Sigmoid colon (tissue), 7 donors: ENCODE measurements at places on chromosomes 2 and 18. TPM values are rescaled to one million over a fixed set of nuclear protein-coding genes. Genes with fewer than 3 reads are reported as not detected.

GRCh38 chr2:155583674-155584195, 748.8 kb downstream of the NR4A2 start:
- DNase-seq: no peak

DNA sequence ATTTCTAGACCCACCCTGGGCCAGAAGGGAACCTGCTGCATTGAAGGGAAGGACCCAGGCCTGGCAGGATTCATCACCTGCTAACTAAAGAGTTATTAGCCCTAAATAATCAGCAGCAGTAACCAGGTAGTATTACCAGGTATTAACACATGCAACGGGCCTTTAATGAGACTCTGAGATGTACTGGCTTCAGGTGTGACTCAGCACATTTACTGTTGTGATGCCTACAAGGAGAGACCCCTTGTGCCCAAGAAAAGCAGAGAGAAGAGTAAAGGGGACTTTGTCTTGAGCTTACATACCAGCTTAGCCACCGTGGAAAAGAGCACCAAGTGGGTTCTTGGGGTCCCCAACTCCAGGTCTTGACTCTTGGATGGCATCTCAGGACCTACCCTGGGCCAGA, 243.1 kb upstream of the SLC39A10 start:
- DNase-seq: no peak

DNA sequence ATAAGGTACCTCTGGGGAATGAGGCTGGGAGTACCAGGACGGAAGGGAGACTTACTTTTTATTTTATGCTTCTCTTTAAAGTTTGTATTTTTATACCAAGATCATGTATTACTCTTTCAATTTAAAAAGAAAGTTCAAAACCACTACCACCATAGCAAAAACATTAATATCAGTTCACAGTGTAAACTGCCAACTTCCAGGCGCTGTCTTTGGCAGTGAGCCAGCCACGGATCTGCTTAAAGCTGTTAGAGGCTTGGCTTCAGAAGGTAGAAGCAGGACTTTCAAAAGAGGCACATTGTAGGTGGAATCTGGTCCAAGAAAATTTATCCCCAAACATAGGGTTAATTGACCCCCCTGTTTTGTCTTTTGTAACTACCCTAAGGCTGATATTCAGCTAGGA, 74.8 kb downstream of the B3GNT2 start:
- DNase-seq: peak; percentile 81

DNA sequence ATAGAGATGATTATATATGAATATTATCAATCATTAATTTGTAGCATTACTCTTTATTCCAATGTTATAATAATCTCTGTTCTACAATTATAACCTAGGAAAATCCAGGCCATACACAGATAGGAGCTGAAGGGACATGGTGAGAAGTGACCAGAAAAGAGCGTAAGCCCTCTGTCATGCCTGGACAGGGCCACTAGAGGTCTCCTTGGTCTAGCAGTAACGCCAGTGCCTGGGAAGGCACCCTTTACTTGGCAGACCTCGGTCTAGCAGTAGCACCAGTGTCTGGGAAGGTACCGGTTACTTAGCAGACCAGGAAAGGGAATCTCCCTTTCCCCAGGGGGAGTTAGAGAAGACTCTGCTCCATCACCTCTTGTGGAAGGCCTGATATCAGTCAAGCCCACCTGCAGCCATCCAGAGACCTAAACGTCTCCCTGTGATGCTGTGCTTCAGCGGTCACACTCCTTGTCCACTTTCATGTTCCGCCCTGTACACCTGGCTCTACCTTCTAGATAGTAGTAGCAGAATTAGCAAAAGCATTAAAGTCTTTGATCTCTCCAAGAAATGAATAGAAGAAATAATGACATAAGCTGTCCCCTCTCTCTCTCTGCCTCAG, 447.5 kb upstream of the FSIP2 start:
- peak; percentile 62 for DNase-seq

DNA sequence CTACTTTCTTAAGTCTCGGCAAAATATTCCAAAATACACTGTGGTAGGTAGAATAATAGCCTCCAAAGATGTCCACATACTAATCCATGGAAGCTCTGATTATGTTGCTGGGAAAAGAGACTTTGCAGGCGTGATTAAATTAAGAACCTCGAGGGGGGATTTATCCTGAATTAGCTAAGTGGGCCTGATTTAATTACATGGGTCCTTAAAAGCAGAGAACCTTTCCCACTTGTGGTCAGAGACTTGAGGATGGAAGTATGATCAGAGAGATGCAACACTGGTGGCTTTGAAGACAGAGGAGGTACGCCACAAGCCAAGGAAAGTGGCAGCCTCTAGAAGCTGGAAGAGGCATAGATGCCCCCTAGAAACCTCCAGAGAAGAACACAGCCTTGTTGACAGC, 2.8 kb downstream of the DYM start:
- no peak for DNase-seq

AGXT gene
- total RNA-seq: not detected

ACKR3 gene
- total RNA-seq: 17.6 TPM

GCG gene
- total RNA-seq: not detected

NAT8 gene
- total RNA-seq: not detected
